ENCODE measurements at places on chromosomes 7 and 10.

GRCh38 chr10:3963191-3963673, 178.2 kb upstream of the KLF6 start:
- DNase-seq, result no peak

DNA sequence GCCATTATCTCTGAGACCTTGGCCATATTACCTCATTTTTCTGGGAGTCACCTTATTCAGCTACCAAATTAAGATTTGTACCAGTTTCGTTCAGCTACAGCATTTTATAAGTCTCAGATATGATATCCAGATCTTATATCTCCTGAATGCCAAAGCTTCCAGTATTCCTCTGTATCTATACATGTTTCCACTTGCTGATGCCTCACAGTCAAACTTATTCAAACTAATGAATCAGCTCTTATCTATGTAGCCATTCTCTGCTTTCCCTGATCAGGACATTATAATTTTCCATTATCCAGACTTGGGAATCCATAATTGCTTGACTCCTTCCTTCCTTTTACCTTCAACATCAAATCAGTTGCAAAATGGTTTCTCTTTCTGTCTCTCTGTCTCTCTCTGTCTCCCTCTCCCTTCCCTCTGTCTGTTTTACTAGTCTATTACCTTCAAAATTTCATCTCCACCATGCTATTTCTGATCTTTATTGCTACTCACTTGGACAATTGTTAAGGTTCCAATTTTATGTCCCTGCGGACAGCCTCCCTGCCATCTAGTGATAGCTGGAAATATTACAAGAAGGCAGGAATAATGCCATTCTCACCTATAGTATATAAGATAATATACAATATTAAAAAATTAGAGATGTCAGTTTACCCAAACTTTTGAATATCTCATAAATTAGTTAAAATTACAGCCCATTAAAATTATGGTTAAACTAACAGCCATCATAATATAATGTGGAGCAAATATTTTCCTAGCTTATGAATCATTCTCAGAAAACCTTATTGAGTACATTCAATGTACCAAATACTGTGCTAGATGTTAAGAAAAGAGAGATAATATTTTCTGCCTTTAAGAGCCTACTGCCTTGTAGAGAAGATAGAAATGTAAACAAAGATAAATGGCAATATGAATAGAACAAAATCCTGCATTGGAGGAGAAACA, 89.8 kb downstream of the PCLO start:
- DNase-seq, result no peak

DNA sequence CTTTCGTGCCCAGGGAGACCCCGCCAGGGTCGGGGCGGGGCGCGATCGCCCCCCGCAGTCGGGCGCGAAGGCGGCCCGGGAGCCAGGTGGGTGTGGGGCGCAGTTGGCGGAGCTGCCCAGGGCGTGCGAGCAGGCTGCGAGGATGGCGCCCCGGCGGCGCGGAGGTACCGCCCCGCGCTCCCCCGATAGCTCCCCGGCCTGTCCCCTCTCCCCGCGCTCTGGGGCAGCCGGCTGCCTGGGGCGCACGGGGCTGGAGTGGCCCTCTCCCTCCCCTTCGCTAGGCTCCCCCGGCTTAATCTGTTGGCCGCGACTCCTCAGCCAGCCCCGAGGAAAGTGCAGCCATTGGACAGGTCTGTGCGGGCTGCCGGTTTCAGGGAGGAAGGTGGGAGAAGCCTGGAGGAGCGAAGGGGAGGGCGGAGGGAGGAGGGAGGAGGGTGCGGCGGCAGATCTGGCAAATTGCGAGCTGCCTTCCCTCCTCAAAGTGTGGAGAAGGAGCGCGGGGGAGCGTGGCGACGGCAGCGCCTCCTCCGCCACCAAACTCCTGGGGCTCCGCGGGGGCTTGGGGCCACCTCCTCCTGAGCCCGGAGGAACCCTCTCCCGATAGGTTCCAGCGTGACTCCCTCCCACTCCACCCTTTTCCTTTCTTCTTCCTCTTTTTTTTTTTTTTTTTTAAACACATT, 361 bp upstream of the PLXDC2 start:
- peak; percentile 41 for DNase-seq

GRCh38 chr10:70478191-70479164, at the start of gene PALD1:
TSS of gene PALD1 (plus strand) at chr10:70478767. CDS start at chr10:70525952, 47,185 bp downstream.
- DNase-seq, result peak; percentile 19

- no peak for DNase-seq
Measured at GRCh38 chr7:154744256-154744860, 258.6 kb downstream of the PAXIP1 start.

- DNase-seq, result no peak
Measured at GRCh38 chr7:82021036-82021435, 251.2 kb upstream of the HGF start.

- no peak for DNase-seq
Measured at GRCh38 chr7:100942045-100942774, 7.1 kb upstream of the MUC3A start.

DNA sequence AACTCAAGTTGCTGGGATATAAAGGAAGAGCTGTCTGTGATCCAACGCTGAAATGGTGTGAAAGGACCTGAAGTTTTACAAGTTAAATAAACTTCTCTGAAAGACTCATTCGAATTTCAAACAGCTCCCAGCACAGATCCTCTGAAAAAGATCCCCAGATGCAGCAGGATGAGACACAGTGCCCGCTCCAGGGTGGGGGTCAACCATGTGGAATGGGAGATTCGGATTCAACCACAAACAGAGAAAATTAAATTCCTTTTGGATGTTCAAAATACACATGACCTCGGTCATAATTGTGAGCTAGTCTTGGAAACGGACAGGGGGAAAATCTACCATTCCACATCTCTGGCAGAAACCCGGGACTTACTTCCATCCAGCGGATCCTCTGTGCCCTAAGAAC, 119.6 kb downstream of the PRKAG2 start:
- peak; percentile 10 for DNase-seq

GRCh38 chr7:80770675-80771081, 132.2 kb downstream of the CD36 start:
- no peak for DNase-seq

GRCh38 chr10:81502677-81503359, 372.2 kb upstream of the NRG3 start:
- no peak for DNase-seq

DNA sequence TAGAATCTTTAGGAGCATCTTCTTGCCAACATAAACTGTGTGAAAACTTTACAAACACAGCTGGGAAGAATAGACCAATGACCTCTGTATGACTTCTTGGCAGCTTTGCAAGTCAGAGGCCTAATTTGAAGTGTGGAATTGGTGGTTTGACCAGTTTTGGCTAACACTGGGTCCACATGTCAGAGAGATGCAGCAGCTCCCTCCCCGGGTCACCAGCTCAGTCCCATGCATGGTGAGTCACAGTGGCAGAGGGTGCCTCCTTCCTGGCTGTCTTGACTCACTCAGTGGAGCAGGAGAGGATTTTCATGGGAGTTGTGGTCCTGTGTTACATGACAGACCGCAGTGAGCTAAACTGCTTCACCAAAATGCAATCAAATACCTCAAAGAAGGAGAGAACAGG, 8.2 kb upstream of the STARD3NL start:
- DNase-seq, result peak; percentile 96

DNA sequence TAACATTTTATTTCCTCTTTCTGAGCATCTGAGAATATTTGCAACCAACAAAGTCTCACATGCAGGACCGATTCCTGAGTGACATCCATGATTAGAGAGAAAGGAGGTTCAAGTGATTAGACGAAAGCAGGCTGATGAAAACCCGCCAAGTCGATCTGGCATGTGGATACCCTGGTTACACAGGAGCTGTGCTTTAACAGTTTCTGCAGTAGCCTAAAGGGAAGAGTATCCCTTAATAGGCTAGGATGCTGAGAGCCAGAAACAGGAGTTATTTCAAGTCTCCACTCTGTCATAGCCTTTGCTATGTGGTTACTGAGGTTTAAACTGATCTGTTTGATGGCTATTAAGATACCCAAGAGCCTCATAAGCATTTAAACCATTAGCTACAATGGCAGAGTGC, 82.5 kb downstream of the PRKCQ start:
- no peak for DNase-seq

DNA sequence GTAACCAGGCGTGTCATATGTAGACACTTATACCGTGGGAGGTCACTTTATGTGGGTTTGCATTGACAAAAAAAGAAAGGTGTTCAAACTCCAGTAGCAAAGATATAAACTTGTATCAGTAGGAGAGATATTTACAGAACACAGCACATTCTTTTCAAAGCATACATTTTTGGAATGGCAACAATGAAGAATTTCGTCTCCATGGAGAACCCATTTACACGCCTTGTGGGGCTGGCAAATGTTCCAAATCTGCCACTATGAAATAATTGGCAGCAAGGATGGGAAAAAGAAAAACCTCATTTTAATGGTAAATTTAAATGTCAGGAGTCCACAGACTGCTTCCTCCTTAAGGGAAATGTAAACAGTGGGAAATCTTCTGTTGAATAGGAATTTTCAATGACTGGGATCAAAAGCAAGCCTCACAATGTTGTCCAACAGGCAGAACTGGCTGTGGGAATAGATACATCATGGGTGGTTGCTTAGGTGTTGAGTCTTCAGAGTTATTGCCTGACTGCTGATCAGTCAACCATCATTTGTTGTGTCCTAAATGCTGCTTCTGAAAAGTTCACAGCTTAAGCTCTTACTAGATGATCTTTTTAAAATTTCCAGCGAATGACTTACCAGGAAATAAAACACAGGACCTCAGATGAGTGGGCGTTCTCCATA, 256.6 kb upstream of the SEMA3C start:
- no peak for DNase-seq

GRCh38 chr7:1151653-1152425, 8.2 kb downstream of the ZFAND2A start:
- DNase-seq, result no peak

- no peak for DNase-seq
Measured at GRCh38 chr7:138903859-138904435, 77.2 kb downstream of the KIAA1549 start.

- no peak for DNase-seq
Measured at GRCh38 chr10:120426306-120426705, 30.7 kb upstream of the PLPP4 start.

- DNase-seq, result peak; percentile 45
Measured at GRCh38 chr10:24866604-24867583, 85.5 kb downstream of the PRTFDC1 start.

DNA sequence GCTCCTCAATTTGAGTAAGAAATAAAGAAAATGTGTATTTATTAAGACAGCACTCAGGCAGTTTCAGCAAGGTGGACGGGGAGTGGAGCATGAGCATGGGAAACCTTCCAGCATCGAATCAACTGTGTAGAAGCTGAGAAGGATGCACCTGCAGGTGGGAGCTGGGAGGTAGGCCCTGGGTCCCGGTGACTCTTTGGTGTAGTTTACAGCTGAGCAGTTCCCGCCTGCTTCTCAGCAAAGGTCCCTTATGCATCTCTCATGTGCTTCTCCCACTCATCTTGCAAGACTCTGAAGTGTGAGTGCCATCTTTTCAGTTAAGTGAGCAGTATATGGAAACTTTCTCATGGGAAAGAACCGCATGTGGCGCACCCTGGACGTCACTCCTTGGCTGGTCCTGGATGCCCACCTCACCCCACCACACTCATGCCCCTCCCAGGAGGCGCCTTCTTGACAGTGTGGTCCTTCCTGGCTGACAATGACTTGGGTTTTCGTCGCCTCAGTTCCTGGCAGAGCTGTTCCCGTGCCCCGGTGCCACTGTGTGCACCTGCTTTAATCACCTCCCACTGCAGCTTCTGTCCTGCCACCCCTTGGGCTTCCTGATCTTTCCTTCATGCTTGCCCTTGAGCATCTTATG, 19.8 kb upstream of the PURB start:
- DNase-seq, result no peak

DNA sequence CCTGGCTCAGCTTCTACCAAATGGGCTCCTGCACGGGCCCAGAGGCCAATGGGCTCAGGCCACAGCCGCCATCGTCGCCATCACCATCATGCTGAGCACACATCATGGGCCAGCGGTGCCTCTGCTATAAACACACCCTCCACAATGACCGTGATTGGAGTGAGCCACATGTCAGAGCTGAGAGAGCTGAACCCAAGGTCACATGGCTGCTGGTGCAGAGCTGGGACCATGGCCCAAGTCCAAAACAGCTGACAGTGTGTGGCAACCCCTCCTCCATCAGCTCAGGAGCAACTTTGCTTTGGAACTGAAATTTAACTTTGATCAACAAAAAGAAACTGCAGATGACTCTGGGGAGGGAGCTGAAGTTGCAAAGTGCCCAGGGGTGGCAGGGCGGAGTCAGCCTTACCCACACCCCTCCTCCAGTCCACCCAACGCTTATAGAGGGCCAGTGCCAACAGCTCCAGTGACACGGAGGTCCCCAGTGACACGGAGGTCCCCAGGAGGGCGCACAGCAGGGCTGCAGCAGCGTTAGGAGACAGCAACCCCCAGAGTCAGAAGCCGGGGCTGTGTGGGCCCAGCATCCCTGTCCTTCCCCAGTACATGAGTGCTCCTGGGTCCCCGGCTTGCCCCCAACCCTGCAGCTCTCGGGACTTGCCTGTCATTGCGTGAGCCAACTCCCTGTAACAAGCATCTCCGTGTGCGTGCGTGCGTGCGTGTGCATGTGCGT, 249.6 kb downstream of the ELFN1 start:
- no peak for DNase-seq

- no peak for DNase-seq
Measured at GRCh38 chr10:48806342-48806741, 121.7 kb downstream of the WDFY4 start.

DNA sequence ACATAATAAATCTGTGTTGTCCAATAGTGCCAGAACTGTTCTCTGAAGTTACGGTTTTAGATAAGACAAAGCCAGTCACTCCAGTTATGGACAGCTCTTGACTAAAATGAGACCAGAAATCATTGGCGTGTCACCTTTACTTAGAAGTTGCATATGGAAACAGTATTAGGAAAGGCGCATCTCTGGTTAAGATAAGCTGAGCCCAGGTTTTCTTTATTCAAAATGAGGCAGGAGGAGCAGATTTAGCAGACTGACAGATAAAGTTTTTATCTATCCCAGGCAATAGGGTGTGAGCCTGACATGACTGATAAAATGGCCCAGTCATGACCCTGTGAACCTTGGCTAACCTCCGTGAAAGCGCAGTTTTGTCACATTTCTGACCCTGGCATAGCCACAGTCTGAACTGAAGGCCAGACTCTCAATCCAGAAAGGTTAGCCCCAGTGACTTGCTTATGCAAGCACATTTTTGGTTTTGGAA, 4.2 kb downstream of the CYP26A1 start:
- no peak for DNase-seq

DNA sequence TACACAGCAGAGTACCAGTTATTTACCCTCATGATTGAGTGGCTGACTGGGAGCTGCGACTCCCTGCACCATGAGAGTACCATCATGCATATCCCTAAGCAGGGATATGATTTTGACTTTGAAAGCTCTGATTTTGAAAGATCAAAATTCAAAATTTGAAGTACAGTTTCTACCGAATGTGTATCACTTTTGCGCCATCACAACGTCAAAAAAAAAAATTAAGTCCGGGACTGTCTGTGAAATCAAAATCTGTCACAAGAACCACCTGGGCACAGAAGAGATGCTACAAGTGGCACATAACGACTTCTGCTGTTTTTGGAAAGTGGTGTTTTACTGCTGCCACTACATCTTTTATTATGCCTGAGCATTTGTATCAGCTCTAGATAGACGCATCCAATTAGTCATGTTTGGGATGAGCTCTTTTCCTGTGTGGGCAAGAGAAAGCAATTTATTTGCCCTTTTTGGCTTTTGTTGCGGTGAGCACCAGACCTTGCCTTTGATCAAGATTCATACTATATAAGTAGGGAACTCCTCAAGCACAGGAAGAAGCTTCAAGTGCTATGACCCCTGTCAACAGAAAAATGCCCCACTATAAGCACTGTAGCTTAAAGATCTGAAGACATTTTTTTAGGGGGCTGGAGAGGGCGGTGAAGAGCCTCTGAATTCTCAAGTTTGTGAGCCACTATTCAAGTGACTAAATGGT, 10.7 kb downstream of the MTPN start:
- no peak for DNase-seq

Data from fibroblast of gingiva (primary cell).